Transverse colon (tissue), 4 donors: ENCODE measurements at places on chromosomes 1 and 21.

DNA sequence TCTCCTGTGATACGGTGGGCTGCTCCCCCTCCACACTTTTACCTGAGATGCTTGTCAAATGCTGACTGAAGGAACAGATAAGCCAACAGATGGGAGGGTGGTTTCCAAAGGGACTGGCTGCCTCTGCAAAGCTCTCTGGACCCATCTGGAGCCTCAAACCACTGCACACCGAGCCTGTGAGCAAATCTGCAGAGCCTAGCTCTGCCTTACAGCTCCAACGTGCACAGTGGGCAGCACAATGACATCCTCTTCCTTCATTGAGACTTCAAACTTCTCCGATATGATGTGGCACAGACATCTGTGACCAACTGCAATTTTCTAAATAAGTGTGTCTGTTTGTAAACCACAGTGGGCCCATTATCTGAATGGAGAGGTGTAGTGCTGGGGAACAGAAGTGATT lies 26.2 kb upstream of the KNCN start:
- DNase-seq, result no peak
- H3K36me3 ChIP-seq, result peaks cover 17% of the 10 kb centered on the region
- no peak overlapping the region for H3K27ac ChIP-seq
- H3K4me3 ChIP-seq, result no peak overlapping the region

- no peak for DNase-seq
- no peaks in the 10 kb centered on the region for H3K36me3 ChIP-seq
- H3K27ac ChIP-seq, result no peak overlapping the region
- H3K27me3 ChIP-seq, result no peaks in the 10 kb centered on the region
Observed at GRCh38 chr1:114002492-114003239, 23.4 kb downstream of the OLFML3 start.

DNA sequence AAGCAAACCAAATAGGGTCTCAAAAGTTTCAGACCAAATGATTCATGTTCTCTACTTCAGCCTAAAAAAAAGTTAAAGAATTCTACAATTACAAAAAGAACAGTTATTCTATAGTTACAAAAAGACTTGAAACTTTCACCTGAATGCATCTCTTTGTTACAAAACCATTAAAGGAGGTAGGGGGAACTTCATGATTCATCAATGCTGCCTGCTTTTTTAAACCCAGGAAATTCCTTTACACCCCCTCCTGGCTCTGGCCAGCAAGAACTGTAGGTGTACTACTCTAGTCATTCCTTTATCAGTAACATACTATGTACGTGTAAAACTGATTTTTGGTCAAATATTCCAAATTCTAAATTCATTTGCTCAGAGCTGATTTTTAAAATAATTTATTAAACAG lies 5.0 kb downstream of the FAF1 start:
- H3K27me3 ChIP-seq, result no peaks in the 10 kb centered on the region
- no peak overlapping the region for H3K4me3 ChIP-seq
- no peak overlapping the region for H3K27ac ChIP-seq
- H3K4me1 ChIP-seq, result peaks cover 12% of the 10 kb centered on the region
- no peak for DNase-seq

GRCh38 chr1:180781718-180782117 lies 131.0 kb upstream of the KIAA1614 start:
- H3K36me3 ChIP-seq, result no peaks in the 10 kb centered on the region
- H3K4me3 ChIP-seq, result no peak overlapping the region
- no peak for DNase-seq
- H3K4me1 ChIP-seq, result no peaks in the 10 kb centered on the region
- H3K27me3 ChIP-seq, result no peaks in the 10 kb centered on the region
- no peak overlapping the region for H3K27ac ChIP-seq

GRCh38 chr1:86375688-86376087 lies 20.4 kb downstream of the ODF2L start:
- H3K27ac ChIP-seq, result no peak overlapping the region
- H3K4me1 ChIP-seq, result peaks cover 4% of the 10 kb centered on the region
- no peaks in the 10 kb centered on the region for H3K36me3 ChIP-seq

DNA sequence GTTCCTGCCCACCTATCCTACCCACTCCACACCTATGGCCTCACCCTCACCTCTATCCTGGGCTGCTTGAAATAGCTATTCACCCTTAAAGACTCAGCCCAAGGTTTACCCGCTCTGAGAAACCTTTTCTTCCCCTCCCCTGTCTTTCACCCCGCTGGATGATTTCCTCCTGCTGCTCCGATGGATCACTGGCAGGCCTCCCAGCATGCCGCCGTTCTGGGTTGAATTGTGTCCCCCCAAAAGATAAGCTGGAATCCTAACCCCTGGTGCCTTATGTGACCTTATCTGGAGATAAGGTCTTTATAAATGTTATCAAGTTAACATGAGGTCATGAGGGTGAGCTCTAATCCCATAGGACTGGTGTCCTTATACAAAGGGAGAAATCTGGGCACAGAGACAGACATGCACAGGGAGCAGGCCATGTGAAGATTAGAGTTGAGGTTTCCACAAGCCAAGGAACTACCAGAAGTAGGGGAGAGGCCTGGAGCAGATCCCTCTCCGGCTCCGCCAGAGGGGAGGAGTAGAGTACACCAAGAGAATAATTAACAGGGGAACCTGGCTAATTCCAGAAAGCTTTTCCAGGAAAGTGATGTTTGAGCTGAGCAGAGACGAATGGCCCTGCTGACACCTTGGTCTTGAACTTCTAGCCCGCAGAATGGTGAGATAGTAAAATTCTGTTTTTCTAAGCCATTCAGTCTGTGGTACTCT lies 110.0 kb upstream of the SERBP1 start:
- peak; percentile 22 for DNase-seq
- no peaks in the 10 kb centered on the region for H3K36me3 ChIP-seq
- no peaks in the 10 kb centered on the region for H3K27me3 ChIP-seq
- H3K4me1 ChIP-seq, result peaks cover 2% of the 10 kb centered on the region
- H3K4me3 ChIP-seq, result no peak overlapping the region

DNA sequence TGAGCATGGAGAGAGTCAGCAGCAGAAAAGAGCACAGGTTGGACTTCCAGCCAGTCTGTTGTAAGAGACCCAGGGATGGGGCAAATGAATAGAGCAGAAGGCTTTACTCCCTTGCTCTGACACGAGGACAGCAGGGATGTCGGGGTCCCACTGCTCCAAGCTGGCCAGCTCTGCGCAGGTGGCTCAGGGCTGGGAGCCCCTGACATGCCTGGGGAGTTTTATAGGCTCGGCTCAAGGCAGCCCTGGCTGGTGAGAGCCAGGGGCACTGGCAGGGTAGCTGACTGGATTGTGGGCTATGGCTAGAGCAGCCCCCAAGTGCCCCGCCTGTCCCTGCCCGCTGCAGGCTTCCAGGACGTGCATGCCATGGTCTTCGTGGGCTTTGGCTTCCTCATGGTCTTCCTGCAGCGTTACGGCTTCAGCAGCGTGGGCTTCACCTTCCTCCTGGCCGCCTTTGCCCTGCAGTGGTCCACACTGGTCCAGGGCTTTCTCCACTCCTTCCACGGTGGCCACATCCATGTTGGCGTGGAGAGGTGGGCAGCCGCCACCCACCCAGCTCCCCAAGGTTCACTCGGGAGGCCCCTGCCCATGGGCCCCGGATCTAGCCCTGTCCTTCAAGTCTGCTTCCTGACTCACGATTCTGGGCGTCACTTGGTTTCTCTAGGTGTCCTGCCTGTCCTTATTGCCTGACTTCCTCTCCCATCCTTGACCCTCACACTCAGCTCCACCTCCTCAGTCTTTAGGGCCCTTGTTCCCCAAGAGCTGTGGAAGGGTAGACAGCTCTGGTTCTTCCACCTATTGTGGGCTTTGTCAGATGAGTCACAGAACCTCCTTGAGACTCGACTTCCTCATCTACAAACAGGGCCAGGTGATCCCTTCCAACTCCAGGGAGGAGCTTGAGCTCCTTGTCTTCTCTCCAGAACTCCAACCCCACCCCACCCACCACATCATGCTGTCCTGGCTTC lies 8.2 kb downstream of the RHBG start:
- DNase-seq, result no peak
- H3K4me3 ChIP-seq, result no peak overlapping the region
- H3K27ac ChIP-seq, result no peak overlapping the region
- peaks cover 16% of the 10 kb centered on the region for H3K27me3 ChIP-seq
- no peaks in the 10 kb centered on the region for H3K36me3 ChIP-seq

DNA sequence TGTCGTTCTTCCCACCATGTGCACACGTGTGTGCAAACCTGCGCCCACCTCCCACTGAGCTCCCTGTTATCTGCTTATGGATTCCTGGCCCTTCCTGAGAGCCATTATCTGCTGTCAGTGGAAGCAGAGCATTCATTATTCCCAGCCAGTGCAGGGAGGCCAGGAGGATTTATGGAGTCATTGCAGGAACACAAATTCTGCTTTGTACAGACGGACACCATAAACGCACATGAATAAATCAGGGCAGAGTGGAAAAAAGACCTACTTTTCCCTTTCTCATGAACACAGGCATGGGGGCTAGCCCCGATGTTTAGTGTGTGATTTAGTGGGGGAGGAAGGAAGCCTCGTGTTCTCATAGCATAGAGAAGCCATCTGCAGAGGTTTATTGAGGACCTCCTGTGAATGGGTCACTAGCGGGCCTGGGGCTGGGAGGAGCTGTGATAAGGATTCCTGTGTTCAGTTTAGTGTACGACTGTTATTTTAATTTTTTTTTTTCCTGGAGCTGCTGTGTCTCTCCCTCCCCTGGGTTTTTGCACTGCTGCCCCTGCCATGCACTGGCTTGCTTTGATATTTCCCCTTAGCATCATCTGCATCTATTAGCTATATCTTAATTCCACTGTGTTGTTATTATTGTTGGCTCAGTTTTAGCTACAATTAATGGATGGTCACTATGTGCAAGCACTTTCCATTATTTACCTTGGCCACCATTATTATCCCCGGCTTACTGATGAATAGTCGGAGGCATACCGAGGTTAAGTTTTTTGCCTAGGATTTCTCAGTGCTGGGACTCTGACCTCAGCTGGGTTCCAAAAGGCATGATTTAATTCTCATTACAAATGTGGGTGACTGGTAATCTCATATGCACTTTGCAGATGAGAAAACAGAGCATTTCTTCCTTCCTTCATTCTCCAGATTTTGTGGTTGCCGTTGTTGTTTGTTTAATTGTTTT lies 33.0 kb downstream of the HUNK start:
- H3K27me3 ChIP-seq, result no peaks in the 10 kb centered on the region
- no peak overlapping the region for H3K27ac ChIP-seq
- no peak for DNase-seq
- H3K36me3 ChIP-seq, result no peaks in the 10 kb centered on the region
- H3K4me3 ChIP-seq, result no peak overlapping the region
- peaks cover 9% of the 10 kb centered on the region for H3K4me1 ChIP-seq

- no peak for DNase-seq
- no peaks in the 10 kb centered on the region for H3K4me1 ChIP-seq
- H3K27ac ChIP-seq, result no peak overlapping the region
- no peak overlapping the region for H3K4me3 ChIP-seq
Observed at GRCh38 chr1:168163670-168164069, 15.1 kb upstream of the TIPRL start.

- H3K4me3 ChIP-seq, result no peak overlapping the region
- H3K36me3 ChIP-seq, result no peaks in the 10 kb centered on the region
- H3K27ac ChIP-seq, result no peak overlapping the region
- DNase-seq, result no peak
- H3K4me1 ChIP-seq, result peaks cover 9% of the 10 kb centered on the region
Observed at GRCh38 chr1:8435569-8436071, 117.7 kb downstream of the SLC45A1 start.

DNA sequence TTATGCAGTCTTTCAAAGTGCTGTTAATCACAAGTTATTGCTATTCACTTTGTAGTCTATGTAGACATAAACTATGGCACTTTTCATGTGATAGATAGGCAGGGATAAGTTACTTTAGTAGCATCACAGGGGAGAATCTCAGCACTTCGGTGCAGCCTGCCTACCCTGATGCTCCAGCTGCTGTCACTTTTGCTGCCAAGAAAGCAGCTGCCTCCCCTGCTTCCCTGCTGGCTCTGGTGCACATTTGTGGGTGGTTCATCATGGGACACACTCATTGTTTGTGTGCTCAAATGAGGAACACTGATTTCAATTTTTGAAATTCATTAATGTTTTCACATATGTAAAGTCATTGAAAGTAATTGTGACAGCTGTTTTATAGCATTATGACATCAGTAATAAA lies 272.6 kb downstream of the S1PR1 start:
- no peak overlapping the region for H3K27ac ChIP-seq
- no peaks in the 10 kb centered on the region for H3K36me3 ChIP-seq
- no peak for DNase-seq

- H3K4me1 ChIP-seq, result peaks cover 45% of the 10 kb centered on the region
- H3K4me3 ChIP-seq, result peak overlapping the region; percentile 82
- no peaks in the 10 kb centered on the region for H3K36me3 ChIP-seq
- H3K27me3 ChIP-seq, result no peaks in the 10 kb centered on the region
Observed at GRCh38 chr1:15154480-15155036, 1.0 kb downstream of the TMEM51 start.

DNA sequence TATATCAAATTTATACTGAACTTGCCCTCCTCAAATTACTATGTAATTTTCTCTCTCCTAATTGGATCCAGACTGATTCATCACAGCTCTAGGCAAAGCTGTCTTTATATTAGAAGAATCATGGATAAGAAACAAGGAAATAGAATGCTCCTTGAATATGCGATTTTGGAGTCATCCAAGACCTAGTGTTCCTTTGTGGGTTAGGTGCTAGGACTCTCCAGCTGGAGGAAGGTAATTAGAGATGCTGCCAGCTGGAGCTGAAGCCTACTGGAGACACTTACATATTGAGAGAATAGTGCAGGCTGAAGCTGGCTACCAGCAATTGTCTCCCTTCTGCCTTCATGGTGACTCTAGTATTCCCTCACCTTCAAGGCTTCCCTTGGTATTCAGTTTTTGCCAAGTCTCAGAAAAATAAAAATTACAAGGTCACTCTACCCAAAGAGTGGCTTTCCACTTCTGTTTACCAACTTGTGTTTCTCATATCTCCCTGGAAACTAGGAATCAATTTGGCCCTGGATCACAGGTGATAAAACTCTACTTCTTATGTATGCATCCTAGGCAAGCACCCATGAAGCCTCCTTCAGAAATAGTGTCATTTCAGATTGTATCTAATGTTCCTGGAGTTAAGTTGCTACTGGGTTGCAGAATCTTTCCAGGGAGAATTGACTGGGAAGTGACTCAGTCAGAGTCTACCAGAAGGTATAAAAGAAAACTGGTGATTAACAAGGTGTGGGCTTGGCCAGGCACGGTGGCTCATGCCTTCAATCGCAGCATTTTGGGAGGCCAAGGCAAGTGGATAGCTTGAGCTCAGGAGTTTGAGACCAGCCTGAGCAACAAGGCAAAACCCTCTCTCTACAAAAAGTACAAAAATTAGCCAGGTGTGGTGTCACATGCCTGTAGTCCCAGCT lies 24.4 kb upstream of the DOCK7 start:
- DNase-seq, result no peak
- peaks cover 11% of the 10 kb centered on the region for H3K4me1 ChIP-seq
- no peaks in the 10 kb centered on the region for H3K27me3 ChIP-seq
- no peak overlapping the region for H3K27ac ChIP-seq

DNA sequence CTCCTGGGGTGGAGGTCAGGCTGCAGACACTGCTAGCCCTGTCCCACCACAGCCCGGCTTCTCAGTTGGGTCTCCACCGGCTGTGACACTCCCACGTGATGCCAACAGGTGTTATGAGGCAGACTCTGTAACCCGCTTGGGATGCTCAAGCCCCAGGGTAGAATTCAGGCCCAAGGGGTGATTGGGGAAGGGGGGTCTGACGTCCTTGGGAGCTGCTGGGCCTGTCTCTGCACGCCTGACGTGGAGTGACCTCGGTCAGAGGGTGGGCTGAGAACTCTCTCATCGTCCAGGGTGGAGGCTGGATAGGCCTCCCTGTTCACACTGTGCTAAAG lies 7.7 kb upstream of the HES5 start:
- H3K4me3 ChIP-seq, result no peak overlapping the region
- no peak overlapping the region for H3K27ac ChIP-seq
- peaks cover 35% of the 10 kb centered on the region for H3K4me1 ChIP-seq
- no peak for DNase-seq
- H3K27me3 ChIP-seq, result peaks cover 47% of the 10 kb centered on the region
